Right lung (tissue), 10 donors: ENCODE measurements at places on chromosomes 5 and 9.

- DNase-seq, result no peak
Observed at GRCh38 chr5:118208031-118208453, 780.3 kb downstream of the DTWD2 start.

DNA sequence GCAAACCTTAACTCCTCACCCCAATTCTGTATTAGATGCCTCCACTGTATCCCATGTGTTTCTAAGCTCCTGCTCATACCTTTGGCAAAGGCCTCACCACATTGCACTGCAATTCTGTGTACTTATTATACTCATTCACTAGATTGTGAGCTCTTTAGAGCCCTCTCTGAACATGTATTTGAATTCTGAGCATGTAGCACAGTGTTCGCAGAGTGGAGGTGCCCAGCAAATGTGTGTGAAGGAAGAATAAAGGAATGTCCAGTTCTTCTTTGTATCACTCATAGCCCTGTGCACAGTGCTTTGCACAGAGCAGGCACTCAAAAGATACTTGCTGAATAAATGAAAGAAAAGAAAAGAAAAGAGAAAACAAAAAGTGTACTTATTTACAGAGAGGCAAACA, 301.1 kb upstream of the EFNA5 start:
- DNase-seq, result no peak

- no peak for DNase-seq
Observed at GRCh38 chr5:27008604-27009539, 29.5 kb downstream of the CDH9 start.

GRCh38 chr5:175666216-175666615, 8.3 kb downstream of the HRH2 start:
- DNase-seq, result no peak

GRCh38 chr9:107368696-107369095, 85.6 kb downstream of the RAD23B start:
- DNase-seq, result no peak

DNA sequence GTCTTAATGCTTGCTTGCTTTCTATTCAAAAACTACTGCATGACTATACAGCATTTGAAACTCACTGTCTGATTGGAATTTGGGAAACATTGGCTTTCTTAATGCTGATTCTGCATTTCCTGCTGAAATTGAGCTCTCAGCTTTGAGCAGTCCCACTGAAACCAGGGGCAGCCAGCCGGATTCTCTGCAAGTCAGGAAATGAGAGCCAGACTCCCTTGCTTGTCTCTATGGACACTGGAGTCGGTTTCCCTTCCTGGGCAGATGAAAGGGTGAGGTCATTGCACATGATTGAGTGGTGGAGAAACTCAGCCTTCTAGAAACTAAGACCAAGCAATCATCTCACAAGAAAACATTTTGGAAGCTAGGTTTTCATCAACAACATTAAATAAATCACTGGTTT, 119.7 kb upstream of the SPATA31C2 start:
- peak; percentile 87 for DNase-seq

DNA sequence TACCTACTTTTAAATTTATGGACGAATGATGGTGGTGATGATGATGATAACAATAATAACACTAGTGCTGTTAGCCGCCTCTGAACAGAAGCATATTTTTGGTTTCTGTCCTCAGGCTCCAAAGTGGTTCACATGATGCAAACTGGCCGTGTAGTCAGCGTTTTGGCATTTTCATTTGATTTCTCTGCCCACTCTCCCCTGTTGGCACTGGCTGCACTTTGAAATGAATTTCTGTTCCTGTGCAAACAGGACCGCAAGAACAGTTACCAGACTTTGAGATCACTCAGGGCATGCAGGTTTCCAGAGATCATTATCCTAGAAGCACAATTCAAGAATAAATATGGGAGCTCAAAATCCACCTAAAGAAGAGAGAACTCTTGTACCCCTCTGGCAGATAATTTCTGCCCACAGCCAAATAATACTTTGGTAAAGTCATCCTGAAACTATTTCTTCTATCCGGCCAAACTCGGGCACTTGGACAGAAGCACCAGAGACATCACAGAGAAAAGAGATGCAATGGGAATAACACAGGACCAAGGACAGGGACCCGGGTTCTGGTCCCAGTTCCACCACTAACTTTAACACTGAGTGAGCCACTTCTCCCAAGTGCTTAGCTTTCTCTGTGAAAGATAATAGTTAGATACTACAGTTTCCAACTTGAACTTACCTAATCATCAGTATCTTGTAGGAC, 201.7 kb upstream of the PTGER4 start:
- DNase-seq, result no peak

DNA sequence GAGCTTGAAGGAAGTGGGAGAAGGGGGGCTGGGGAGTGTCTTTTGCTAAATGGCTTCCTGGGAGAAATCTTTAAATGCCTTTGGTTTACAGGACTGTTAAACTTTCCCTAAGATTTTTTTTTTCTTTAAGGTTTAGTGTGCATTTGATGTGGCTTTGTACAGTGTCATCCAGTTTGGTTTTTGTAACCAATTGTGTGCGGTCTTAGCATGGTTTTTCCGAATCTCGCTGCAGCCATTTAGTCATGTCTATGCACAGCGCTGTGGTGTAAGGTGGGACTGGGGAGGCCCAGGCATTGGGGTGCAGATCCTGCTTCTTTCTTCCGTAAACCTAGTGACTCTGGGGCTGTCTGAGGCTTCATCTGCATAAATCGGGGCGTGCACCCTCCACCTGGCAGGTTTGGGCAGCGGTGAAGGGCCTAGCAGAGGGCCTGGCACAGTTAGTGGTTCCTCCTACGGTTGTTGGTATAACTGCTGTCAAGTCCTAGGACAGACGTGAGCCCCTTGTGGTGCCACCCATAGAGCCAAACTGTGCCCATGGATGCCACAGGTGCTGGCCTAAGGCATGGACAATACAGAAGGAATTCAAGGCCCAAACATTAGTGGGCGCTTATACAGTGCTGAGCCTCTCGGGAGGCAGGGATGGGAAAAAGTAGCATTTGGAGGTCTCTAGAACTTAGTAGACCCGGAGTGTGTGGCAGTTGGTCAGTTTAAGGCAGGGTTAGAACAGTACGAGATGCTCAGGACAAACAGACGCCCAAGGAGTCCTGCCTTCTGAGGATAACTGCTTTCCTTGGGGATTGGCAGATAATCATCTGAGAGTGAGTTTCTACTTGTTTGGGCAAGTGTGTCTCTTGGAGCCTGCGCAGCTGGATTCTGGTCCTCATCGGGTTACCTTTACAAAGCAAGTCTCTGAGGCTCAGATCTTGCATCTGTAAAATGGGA, 1.5 kb downstream of the PRRC2B start:
- no peak for DNase-seq

GRCh38 chr5:38323645-38324295, 65.4 kb downstream of the EGFLAM start:
- DNase-seq, result no peak

DNA sequence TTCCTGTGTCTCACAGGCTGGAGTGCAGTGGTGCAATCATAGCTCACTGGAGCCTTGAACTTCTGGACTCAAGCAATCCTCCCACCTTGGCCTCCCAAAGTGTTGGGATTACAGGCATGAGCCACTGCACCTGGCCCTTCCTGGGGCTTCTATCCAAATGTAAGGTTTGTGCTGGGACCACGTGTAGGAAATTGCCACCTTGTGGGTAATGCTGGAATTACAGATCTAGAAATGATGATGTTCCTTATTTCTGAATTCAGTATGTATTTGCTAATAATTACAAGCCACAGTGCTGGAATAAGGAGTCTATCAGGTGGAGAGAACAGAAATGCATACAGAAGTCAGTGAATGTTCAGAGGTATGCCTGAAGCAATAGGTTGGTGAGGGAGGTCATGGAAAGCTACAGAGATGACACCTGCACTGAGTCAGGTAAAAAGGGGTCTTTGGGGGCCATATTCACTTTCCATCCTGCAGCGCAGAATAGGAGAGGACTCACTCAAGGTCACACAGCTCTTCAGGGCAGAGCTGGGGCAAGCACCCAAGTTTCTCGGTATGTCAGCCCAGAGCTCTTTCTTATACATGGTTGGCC, 8.8 kb upstream of the IGFBPL1 start:
- peak; percentile 20 for DNase-seq

GRCh38 chr9:120770931-120771330, 22.3 kb downstream of the FBXW2 start:
- DNase-seq, result no peak

- DNase-seq, result no peak
Observed at GRCh38 chr5:164392531-164392930, 887.1 kb downstream of the MAT2B start.

DNA sequence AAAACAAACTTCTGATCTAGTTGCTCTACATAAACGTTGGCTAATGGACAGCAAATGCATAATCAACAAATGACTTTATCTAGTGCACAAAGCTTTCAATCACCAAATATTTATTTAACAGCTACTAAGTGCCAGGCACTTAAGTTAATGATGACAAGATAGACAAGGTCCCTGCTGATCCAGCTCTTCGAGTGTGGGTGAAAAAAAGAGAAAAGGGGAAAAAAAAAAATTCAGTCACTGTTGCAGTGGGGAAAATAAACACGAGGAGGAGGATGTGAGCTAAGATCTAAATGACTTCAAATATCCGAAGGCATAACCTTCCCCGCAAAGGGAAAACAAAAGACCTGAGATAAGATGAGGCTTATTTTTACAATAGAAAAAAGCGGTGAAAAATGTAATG, 9.6 kb downstream of the PSIP1 start:
- DNase-seq, result no peak

- no peak for DNase-seq
Observed at GRCh38 chr5:79491690-79492317, 22.1 kb downstream of the HOMER1 start.

GRCh38 chr5:123617561-123617960, 105.6 kb downstream of the CSNK1G3 start:
- no peak for DNase-seq

DNA sequence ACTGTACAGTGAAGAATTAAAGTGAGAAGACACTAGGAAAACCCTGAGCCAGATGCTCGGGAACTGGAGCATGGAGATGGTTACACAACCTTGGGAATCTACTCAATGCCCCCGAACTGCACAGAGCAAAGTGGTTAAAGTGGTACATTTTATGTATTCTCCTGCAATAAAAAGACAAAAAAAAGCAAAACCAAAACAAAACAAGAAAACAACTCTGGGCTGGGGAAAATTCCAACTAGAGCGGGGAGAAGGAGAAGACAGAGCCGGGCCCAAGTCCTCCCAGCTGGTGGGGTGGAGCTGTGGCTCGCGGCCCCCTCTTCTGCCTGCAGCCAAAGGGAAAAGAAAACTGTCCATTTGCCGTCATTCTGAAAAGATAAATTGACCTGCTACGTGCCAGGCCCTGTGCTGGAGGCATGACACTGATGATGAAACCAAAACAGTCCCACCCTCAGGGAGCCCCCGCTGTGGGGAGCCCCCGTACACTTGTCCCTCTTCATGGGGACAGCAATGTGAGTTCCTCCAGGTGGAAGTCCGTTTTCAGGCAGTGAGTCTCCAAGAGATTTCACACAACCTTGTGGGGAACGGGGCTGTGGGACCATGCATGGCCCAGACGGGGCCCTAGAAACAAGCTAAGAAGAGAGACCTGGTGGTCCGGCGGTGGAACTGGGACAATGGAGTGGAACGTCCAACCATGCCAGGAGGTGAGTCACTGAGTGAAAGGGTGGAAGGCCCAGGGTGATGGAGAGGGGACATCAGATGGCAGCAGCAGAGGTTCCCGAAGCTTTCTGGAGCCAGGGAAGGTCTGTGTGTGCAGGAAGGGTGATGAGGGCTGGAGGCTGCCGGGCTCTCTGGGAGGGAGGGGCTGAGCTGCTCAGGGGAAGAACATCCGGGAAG, 114.8 kb upstream of the COL5A1 start:
- no peak for DNase-seq
